NK-92 treated with Interleukin-12 subunit alpha and Interleukin-12 subunit beta, amount 100 ng/mL, for 24 hours (cell line): ENCODE measurements at places on chromosomes 13 and 19.

- DNase-seq = no peak
Observed at GRCh38 chr13:26221399-26221720, 754 bp downstream of the RNF6 start.

DNA sequence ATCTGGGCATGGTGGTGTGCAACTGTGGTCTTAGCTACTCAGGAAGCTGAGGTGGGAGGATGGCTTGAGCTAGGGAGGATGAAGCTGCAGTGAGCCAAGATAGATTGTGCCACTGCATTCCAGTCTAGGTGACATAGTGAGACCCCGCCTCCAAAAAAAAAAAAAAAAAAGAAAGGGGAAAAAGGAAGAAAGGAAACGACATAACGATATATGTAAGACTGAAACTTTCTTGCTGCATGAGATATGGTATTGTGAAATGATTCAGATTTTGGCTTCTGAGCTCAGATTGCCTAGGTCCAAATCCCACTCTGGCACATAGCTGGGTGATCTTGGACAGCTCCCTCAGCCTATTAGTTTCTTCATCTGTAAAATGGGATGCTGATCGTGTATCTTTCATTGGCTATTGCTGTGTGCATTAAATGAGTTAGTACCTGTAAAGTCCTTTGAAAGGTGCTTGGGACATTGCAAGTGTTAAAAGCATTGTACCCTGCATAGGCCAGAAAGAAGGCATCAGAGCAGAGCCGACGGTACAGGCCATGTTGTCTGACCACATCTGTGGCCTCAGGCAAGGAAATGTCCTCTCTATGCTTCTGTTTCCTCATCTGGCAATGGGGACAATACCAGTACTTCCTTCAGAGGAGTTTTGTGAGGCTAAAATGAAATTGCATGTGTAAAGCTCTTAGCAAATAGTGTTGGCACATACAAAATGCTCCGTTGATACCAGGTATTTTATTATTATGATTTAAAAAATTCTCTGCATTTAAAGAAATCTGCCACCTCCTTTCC lies 32.6 kb upstream of the SLC46A3 start:
- no peak for DNase-seq

DNA sequence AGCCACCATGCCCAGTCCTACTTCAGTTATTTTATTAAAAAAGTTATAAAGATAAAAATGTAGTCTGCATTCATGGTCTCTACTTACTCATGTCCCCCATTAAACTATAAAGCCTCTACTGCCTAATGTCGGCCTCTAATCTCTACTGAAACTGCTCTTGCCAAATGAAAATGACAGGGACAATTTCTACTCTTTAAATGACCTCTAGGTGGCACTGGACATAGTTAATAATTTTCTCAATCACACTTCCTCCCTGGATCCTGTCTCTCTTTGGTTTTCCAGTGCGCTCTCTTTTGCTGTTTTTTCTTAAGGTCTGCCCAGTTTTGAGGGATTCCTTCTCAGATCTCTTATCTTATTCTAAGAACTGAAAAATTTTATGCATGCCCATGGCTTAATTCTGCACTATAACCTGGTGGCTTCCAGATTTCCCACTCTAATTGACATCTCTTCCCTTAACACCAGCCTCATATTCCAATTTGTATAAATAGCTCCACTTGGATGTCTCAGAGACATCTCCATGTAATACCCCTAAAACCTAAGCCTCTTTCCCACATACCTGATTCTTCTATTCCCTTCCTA lies 54.3 kb downstream of the MTMR6 start:
- DNase-seq = no peak

- no peak for DNase-seq
Observed at GRCh38 chr19:6602729-6603114, 11.8 kb upstream of the CD70 start.

- DNase-seq = no peak
Observed at GRCh38 chr13:52896827-52897659, 48.6 kb upstream of the PCDH8 start.

- no peak for DNase-seq
Observed at GRCh38 chr13:93982179-93982918, 497.1 kb downstream of the DCT start.
